ENCODE measurements at places on chromosomes 6 and 20.

DNA sequence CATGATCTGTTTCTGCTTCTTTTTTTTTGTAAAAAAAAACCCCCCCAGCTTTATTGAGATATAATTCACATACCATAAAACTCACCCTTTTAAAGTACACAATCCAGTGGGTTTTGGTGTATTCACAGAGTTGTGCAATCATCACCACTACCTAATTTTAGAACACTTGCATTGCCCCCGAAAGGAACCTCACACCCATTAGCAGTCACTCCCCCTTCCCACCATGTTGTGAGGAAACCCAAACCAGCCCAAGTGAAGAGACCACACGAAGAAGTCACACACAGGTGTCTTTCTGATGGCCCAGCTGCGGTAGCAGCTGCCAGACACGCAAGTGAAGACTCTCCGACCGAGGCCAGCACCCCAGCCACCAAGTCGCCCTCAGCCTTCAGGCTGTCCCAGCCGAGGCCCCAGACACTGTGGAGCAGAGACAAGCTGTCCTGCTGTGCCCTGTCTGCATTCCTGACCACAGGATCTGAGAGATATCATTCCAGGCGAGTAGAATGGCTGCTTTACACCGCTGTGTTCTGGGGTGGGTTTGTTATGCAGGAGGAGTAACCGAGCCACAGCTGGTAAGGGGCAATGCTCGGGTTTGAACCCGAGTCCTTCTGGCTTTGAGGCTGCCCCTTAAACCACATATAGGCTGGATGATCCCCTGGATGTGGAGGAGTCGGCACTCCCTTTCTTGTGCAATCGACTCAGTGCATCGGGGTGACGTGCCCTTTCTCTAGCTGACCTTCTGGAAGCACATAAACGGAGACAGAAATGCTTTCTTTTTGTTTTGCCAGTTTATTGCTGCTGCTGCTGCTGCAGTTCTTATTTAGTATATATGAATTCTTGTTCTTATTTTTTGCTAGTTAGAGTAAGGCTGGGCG lies 59.1 kb upstream of the PTPN1 start:
- DNase-seq, result peak; percentile 81

DNA sequence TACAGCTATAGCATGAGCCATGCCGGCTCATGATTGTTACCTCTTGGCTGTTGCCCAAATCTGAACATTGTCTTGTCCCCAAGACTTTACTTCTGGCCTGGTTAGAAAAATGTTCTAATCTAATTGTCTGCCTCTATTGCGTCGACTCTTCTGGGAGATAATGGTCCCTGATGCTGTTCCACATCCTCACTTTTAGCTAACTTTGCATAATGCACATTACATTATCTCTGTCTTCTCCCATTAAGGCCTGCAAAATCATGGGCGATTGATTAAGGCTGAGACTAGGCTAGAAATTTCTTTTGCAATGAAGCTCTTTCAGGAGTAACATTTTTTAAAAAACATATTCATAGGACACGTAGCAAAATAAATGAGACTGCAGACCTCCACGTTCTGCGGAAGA lies 961.0 kb downstream of the KIF16B start:
- DNase-seq, result no peak

GRCh38 chr20:31484001-31484400 lies 8.9 kb downstream of the REM1 start:
- DNase-seq, result no peak

DNA sequence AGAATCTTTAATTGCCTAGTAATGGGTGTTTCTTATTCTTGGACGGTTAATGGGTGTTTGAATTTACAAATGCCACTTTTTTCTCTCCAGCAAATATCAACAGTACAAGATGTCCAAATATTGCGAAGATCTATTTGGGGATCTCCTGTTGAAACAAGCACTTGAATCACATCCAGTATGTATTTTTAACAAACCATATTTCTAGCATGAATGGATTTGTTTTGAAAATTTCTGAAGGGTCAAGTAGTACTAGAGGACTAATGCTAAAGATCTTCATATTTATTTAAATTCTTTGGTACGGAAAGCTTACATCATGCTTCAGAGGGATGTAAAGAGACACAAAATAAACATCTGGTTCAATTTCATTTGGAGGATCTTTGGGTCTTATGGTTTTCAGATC lies 123.9 kb upstream of the LAMP5 start:
- no peak for DNase-seq

- DNase-seq, result no peak
These were observed 21.7 kb downstream of the COL20A1 start for GRCh38 chr20:63314566-63315239.

- no peak for DNase-seq
These were observed 94.0 kb upstream of the RALGAPA2 start for GRCh38 chr20:20806121-20807095.

GRCh38 chr6:143941852-143942627 lies 66.0 kb downstream of the PLAGL1 start:
- DNase-seq, result peak; percentile 52

DNA sequence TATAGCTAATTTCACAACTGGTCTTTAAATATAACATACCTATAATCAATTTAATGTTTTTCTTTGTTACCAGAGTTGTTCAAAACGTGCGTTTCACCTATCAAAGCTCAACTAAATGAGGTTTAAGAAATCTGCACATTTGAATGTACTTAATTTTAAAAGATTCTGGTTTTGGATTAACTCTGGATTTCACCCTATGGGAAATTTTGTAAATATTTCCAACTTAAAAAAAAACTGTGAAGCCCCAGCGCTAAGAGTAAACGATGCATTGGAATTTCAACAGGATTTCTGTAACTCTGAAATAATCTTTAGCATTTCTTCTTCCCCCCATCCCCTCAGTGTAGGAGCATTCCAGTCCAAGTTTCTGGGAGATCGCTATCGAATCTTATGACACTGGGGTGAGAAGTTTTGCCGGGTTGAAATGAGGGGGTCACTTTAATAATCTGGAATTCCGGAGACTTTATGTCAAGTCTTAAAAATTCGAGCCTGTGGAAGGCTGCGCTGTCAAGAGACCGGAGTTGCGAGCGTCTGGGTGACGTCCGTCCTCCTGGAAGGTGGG lies 643 bp upstream of the MAP3K4 start:
- DNase-seq, result no peak

- peak; percentile 25 for DNase-seq
These were observed 47.4 kb upstream of the FAM83D start for GRCh38 chr20:38878866-38879265.

- DNase-seq, result peak; percentile 41
These were observed 143.4 kb upstream of the HMGN3 start for GRCh38 chr6:79377888-79378348.

DNA sequence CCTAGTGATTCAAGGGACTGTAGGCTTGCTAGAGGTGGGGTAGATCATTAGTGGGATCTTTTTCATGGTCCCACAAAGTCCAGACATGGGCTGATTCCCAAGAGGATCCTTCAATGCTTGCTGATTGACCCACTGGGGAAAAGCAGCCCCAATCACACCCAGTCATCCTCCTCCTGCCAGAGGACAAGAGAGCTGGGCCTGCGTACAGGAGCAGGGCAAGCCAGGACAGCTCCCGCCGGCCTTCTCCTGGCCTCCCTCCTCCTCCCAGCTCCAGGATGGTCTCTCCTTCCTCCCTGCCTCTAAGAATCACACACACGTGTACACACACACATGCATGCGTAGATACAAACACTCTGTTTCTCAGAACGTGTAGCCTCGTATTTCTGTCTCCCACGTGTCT lies 27.0 kb downstream of the KCNK15 start:
- no peak for DNase-seq
